ENCODE measurements at places on chromosomes 1 and 21.

DNA sequence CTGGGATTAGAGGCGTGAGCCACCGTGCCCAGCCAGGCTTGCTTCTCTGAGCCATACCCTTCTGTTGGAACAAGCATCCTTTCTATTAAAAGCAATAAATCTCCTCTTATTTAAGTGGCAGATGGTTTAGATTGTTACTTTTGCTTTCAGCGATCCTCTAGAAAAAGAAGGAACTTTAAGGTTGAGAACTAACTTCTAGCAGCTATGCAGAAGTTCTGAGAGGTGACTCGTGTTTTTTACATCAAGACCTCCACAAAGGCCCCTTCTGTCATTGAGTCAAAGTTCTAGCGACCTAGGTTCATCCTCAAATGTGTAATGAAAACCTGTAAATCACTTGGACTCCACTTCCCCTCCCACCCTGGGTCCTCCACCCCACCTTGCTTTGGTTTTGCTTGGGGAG, 30.8 kb downstream of the PLEKHO1 start:
- no peak for DNase-seq

GRCh38 chr1:239647045-239647444, 260.7 kb downstream of the CHRM3 start:
- DNase-seq, result no peak

- DNase-seq, result no peak
Measured at GRCh38 chr21:44618909-44619308, 7.0 kb downstream of the KRTAP10-8 start.

GRCh38 chr1:200366577-200367253, 43.1 kb downstream of the ZNF281 start:
- DNase-seq, result no peak

GRCh38 chr1:64184003-64184440, 19.4 kb upstream of the UBE2U start:
- no peak for DNase-seq

DNA sequence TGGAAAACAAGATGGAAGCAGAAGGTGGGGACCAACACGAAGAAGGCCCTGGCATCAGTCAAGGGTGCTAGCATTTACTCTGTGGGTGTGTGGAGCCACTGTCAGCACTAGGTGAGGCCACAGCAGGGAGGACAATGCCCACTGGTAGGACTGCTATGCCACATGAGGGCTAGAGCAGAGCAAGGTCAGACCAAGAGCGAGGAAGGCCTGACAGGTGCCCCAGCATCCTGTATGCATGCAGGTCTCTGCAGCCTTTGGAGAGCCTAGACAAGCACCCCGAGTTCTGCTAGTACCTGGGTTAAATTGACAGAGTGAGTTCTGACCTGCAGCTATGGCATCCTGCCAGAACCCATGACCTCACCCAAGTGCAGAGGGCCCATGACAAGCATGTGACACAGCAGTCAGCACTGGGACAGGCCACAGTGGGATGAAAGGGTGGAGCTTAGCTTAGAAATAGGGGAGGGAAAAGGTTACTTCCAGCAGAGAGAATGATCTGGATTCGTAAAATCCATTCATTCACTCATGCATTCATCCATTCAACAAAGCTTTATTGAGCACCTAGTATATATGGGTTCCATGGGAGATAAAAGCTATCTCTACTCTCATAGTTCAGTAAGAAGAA, 9.0 kb upstream of the CSF1 start:
- no peak for DNase-seq

GRCh38 chr1:200033511-200034261, 6.2 kb downstream of the NR5A2 start:
- DNase-seq, result no peak

GRCh38 chr21:42037943-42038342, 27.8 kb upstream of the ZBTB21 start:
- DNase-seq, result no peak

- no peak for DNase-seq
Measured at GRCh38 chr1:167486090-167486824, 32.1 kb downstream of the CD247 start.

DNA sequence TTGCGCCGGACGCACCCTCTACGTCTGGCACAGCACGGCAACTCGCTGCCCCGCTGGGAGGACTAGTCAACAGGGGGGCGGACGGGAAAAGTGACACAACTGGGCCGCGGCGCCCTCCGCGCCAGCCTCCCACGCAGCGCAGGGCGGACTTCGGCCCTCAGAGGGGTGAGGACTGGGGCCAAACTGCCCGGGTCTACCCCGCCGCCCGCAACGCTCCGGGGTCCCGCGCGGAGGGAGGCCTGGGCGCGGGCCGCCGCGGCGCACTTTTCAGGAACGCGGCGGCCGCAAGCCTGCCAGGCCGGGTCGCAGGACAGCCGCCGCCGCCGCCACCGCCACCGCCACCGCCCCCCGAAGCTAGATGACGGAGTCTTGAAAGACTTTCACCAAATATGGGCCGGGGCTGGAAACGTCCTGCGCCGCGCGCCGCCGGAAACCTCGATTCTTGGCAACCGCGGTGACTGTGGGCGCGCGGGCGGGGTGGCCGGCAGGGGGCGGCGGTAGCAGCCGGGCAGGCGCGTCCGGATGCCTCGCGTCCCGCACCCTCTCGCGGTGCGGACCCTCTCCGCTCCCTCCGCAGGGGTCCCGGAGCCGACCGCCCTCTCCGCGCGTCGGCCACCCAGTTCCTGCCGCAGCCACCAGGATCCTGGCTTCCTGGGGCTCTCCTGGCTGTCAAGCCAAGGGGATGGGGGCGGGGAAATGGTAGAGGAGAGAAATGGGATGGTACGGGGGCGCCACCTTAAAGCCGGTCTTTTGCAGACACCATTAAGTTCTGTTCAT, 3.7 kb upstream of the CCN1 start:
- DNase-seq, result no peak

DNA sequence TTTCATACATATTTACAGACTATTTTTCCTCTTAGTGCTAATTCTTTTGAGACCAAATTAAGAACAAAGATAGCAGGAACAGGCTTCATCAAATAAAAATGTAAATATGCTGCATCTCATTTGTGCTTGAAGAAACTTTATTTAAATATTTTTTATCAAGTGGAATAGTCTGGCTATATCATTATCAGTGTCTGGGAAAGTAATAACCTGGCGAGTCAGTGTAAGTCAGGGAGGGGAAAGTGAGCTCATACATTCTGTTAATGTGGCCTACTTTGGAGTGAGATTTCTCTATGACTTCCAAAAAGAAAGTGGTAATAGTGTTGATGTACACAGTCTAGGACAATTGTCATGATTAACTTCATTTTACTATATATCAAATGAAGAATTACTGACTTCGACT, 1045.1 kb downstream of the ADGRL2 start:
- no peak for DNase-seq

DNA sequence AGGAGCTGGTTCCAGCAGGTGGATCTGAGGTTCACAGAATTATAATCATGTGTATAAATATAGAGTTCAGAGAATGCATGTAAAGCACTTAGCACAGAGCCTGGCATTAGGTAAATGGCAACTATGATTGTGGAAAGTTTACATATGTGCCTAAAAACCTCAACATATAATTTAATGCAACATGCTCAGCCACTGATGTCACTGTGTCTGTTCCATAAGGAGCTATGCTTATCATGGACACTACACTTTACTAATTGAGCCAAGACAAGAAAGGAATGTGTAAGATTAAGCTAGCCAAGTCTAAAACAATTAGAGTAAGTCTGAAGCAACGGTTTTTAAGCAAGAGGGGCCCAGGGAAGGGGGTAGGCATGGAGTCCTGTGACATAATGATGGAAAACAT, 61.5 kb downstream of the GNG12 start:
- DNase-seq, result no peak

- no peak for DNase-seq
Measured at GRCh38 chr1:154605534-154605933, 2.5 kb downstream of the ADAR start.

DNA sequence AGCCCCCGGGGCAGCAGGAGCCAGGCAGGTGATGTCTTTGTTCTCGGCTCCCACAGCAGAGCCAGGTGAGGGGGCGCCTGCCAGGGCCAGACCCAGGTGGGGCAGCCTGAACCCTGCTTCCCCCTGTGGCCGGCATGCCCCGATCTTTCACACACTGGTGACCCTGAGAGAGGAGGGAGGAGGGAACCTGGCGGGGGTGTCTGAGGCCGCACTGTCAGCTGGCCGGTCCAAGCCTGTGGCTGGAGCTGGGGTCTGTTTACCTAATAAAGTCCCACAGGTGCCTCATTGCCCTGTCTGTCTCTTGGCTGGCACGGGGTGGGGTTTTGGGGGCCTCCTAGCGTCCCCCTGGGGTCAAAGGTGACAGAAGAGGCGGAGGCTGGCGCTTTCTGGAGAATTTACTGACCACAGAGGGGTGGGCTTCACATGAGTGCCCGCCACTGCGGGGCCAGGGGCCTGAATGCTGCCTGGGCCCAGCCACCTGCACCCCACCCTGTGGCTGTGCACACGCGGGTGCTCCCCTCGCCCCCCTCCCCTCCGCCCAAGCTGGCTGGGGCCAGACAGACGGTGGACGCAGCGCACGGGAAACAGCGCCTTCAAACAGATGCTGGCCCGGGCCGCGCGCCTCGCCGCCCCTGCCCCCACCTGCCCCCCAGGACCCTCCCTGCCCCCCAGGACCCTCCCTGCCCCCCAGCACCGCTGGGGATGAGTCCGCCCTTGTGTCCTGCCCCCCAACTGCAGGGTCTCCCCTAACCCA, 5.8 kb downstream of the TMEM240 start:
- DNase-seq, result no peak

- no peak for DNase-seq
Measured at GRCh38 chr1:227227761-227228160, 90.5 kb downstream of the CDC42BPA start.

- DNase-seq, result no peak
Measured at GRCh38 chr21:42437786-42438185, 34.1 kb downstream of the UBASH3A start.

GRCh38 chr1:38508232-38508631, 351.3 kb downstream of the RRAGC start:
- DNase-seq, result no peak

DNA sequence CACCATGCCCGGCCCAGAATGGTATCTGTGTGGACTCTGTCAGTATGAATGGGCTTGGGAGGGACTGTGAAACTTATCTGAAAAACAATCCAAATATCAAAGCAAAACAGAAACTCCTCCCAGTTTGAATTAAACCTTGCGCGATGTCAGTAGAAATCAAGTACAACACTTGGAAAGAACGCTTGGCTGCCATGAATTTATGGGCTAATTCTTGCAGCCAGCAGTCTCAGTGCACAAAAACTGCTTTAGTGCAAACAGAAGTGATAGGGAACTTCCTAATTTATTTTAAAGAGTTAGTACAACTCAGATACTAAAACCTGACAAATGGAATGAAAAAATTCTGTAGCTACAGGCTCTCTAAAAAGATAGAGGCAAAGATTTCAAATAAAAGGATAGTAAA, 8.5 kb downstream of the CLCA1 start:
- no peak for DNase-seq

DNA sequence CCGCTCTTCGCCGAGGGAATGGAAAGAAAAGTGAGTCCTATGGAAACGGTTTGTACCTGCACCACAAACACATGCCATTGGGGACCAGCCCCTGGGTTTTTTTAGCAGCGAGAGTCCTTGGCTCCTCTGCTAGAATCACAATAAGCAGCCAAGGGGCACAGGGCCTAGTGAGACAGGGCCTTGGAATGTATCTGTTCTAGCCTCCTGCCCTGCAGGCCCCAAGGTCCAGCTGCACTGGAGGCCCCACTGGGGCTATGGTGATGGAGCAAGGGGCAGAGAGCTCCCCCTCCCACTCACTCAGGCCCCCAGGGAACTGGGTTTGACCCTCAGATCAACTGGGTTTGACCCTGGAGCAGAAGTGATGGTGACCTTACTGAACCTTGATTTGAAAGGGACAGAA, 14.4 kb downstream of the SHISA4 start:
- no peak for DNase-seq

- no peak for DNase-seq
Measured at GRCh38 chr21:35399002-35399530, 350.0 kb upstream of the RUNX1 start.

DNA sequence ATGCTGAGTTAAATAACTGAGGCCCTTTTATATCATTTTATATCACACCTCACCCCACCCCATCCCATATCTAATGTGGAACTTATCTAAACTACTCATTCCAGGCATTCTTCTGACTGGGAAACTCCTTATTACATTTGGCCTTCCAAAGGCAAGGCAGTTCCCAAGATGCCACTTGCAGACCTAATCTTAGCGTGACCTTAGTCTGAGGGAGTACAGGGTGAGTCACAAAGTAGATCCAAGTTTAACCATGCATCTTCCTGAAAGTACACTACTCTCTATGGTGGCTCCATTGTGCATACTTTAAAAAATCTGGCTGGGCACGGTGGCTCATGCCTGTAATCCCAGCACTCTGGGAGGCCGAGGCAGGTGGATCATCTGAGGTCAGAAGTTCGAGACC, 353.6 kb upstream of the C1orf87 start:
- no peak for DNase-seq

- DNase-seq, result no peak
Measured at GRCh38 chr1:44591381-44591780, 82.9 kb downstream of the TMEM53 start.

DNA sequence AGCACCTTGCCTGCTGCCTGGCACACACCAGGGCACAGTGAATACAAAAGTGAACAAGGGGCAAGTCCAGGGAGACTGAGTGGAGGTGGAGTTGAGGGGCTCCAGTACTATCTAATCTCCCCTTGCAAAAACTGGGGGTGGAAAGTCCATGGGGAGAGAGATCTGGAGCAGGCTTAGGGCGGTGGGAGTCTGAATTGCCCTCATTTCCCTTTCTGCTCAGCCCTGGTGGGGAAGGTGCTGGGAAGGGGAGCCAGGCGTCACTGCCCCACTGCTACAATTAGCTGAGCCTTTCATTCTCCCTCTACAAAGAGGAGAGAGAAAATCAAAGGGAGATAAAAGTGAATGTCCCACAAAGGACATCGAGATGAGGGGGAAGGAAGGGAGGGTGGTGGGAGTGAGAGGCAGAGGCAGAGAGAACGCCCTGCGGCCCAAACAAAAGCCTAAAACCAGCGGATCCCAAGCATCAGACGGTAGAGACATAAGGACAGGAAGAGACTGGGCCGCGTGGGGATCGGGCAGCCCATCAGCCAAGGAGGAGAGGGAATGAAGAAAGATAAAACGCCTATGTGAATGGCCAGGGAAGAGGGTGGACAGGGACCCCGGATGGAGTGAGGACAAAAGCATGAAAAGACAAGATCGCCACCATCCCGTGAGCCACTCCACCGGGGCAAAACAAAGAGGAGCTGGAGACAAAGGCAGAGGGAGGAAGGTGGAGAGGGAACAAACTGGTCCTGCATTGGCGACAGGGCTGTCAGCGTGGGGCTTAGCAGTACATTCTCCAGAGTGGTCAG, 46.8 kb upstream of the SOX13 start:
- DNase-seq, result no peak

GRCh38 chr1:24556414-24556795, 518 bp downstream of the NCMAP start:
- no peak for DNase-seq

DNA sequence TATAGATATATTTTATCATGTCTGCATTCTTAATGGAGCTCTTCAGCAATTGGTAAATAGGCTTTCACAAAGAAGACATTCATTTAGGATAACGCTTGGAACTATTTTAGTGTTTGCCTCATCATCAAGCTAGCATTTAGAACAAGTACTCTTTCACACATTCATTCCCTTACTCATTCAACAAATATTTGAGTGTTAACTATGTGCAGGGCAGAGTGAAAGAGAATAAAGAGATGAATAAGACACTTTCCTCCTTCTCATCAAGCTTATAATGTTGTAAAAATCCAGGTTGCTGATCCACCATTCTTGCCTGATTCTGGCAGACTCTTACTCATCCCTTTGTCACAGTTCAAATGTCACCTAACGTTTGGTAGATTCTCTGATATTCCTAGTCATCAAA, 386.3 kb upstream of the BEND5 start:
- no peak for DNase-seq
